Stimulated activated CD4-positive, alpha-beta T cell treated with anti-CD3 and anti-CD28 coated beads, TNF-alpha, amount 100 ng/mL, for 1 hour (primary cell): ENCODE measurements at places on chromosomes 7 and 10.

- no peak for DNase-seq
Observed at GRCh38 chr7:49714182-49714581, 59.3 kb upstream of the VWC2 start.

GRCh38 chr10:104424719-104425118, 71.1 kb downstream of the CFAP58 start:
- no peak for DNase-seq

- DNase-seq = no peak
Observed at GRCh38 chr7:47149971-47150370, 431.9 kb downstream of the TNS3 start.

- no peak for DNase-seq
Observed at GRCh38 chr7:139567647-139568345, 44.3 kb downstream of the CLEC2L start.

GRCh38 chr10:131355881-131356280, 44.4 kb upstream of the TCERG1L start:
- DNase-seq = no peak

- no peak for DNase-seq
Observed at GRCh38 chr7:388961-389701, 99.2 kb downstream of the FOXL3 start.

GRCh38 chr7:155576416-155576815, 30.1 kb upstream of the CNPY1 start:
- DNase-seq = no peak

DNA sequence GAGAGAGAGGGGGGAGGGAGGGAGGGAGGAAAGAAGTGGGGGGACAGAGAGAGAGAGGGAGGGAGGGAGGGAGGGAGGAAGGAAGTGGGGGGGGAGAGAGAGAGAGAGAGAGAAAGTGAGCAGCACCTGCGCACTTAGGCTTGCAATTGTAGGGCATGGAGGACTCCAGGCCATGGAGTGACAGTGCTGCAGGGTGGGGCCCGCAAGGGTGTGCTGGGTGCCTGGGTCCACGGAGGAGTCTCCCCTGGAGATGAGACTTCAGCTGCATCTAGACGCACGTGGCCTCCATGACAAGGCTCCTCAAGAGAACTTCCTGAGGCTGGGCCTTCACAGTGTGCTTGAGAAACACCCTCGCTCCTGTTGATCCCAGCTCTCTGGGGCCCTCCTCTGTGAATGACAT, 44.5 kb downstream of the CLRN3 start:
- no peak for DNase-seq

DNA sequence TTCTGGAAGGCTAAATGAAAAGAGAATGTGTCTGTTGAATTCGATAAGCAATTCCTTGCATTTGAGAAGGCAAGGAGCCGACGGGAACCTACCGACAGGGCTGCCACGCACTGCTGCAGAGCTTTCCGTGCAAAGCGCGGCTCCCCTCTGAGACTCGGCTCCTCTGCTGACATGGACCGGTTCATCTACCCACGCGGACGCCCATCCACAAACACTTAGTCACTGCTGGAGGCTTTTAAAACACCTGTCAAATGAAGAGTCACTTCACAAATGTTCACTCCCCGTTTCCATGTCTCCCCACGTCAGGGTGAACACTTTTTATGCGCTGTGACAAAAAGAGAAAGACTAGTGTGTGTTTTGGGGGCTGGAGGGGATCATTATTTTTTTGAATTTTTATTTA, 32.0 kb downstream of the AMZ1 start:
- DNase-seq = no peak

GRCh38 chr10:49417311-49418052, 21.6 kb upstream of the DRGX start:
- DNase-seq = no peak
